ENCODE measurements at places on chromosomes 16 and 17. TPM values are rescaled to one million over a fixed set of nuclear protein-coding genes. Genes with fewer than 3 reads are reported as not detected.

Gene CCDC154
- total RNA-seq: not detected

Gene MEFV
- total RNA-seq: 1.2 TPM

Gene KRTAP4-5
- not detected for total RNA-seq

Gene KRT14
- 105 TPM for total RNA-seq

Gene KRTAP4-6
- not detected for total RNA-seq

Gene KRTAP9-8
- not detected for total RNA-seq

Gene HS3ST3A1
- 5.9 TPM for total RNA-seq

Gene TBC1D3I
- not detected for total RNA-seq

All from gastroesophageal sphincter (tissue), 4 donors.